Right ventricle myocardium inferior (tissue), 1 donor: ENCODE measurements at places on chromosomes 6 and 20.

DNA sequence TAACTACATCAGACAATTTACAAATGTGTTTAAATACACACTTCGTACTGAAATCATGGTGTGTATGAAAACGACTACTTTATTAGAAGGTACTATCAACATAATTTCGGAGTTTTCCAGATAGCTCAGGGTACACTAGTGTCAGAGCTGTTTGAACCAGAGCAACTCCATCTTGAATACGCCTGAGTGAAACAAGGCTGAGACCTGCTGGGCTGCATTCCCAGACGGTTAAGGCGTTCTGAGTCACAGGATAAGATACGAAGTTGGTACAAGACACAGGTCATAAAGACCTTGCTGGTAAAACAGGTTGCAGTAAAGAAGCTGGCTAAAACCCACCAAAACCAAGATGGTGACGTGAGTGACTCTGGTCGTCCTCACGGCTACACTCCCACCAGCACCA is 167.6 kb downstream of the THBS2 start:
- DNase-seq = no peak

DNA sequence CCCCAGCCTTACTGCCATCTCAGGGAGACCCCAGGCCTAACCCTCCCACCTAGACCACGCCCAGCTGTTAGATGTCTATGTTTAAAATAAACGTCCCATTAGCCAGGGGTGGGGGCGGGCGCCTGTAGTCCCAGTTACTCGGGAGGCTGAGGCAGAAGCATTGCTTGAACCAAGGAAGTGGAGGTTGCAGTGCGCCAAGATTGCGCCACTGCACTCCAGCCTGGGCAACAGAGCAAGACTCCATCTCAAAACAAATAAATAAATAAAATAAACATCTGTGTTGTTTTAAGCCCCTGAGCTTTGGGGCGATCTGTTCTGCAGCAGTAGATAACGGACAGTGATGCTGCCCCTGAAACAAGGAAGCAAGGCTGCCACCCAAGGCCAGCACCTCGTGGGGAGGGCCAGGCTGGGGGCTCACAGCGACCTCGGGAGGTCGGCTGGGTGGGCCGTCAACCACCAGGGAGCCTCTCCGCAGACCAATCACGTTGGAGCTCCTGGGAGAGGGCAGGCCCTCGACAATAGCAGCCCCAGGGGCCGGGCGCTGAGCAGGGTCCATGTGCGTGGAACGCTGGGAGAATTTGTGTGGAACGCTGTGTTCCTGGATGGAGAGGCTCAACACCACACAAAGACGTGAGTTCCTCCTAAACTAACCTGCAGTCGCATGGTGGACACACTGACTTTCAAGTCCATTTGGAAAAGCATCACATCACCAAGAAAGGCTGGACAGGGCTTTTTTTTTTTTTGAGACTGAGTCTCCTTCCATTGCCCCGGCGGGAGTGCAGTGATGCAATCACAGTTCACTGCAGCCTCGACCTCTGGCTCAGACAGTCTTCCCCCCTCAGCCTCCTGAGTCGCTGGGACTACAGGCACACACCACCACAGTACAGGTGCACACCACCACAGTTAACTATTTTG is 1.0 kb upstream of the HELZ2 start:
- DNase-seq = no peak

GRCh38 chr20:63054103-63054474 is 47.3 kb upstream of the BHLHE23 start:
- DNase-seq = no peak

DNA sequence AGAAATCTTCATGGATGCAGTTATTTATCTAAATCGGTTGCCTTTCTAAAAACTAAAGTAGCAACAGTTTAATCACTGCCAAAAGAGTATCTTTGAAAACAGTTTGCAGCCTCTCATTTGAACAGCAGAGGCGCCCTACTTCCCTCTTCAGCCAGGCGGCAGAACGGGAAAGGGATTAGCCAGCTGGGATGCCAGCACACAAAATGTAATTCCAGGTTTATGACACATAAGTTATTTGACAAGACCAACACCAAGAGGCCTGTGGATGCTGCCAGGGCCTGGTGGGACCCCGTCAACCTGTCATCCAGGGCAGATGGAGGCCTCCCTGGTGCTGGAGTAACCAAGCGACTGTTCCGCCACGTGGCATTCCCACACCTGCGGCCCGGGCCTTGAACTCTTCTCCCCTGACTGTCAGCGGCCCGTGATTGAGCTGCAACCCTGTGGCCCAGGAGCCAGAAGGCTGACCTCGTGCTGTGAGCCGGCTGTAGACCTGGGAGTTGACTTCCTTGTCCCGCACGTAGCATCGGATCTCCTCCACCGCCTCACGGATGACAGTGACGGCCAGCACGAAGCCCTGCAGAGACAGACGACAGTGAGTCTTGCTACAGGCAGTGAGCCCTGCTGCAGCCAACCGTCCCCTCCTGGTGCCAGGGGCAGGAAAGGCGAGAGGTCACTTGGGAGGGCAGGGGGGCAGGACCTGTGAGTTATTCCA is 55.5 kb downstream of the ATP9A start:
- no peak for DNase-seq

GRCh38 chr6:132750455-132751248 is 7.1 kb downstream of the VNN2 start:
- no peak for DNase-seq
